ENCODE measurements at places on chromosomes 7 and 10. TPM values are rescaled to one million over a fixed set of nuclear protein-coding genes. Genes with fewer than 3 reads are reported as not detected.

The UPK3BL2 gene
- total RNA-seq, result 16.8 TPM

The SPDYE8 gene
- not detected for total RNA-seq

The ALOX5 gene
- total RNA-seq, result 502 TPM

The TMEM236 gene
- total RNA-seq, result 1.4 TPM

The UPK3B gene
- 507 TPM for total RNA-seq

The PARD3 gene
- 61.6 TPM for total RNA-seq

The LARP4B gene
- 129 TPM for total RNA-seq

The RBM20 gene
- 2.1 TPM for total RNA-seq

The TMEM130 gene
- total RNA-seq, result 2.3 TPM

The TAS2R41 gene
- total RNA-seq, result not detected

The MUC12 gene
- not detected for total RNA-seq

The PDLIM1 gene
- total RNA-seq, result 78.6 TPM

The PFKFB3 gene
- 75.4 TPM for total RNA-seq

The ACSM6 gene
- not detected for total RNA-seq

The CPA4 gene
- total RNA-seq, result 0.34 TPM

The ODAD2 gene
- 4.2 TPM for total RNA-seq

The AKR1B15 gene
- total RNA-seq, result not detected

The MAGI2 gene
- total RNA-seq, result 9.1 TPM

The FRMPD2 gene
- 0.23 TPM for total RNA-seq

The SRI gene
- total RNA-seq, result 120 TPM

The SFTPD gene
- total RNA-seq, result 515 TPM

The GDI2 gene
- total RNA-seq, result 179 TPM

The AEBP1 gene
- 51.0 TPM for total RNA-seq

The MYL7 gene
- not detected for total RNA-seq

The TBL2 gene
- 31.0 TPM for total RNA-seq

The PNLIPRP3 gene
- total RNA-seq, result not detected

The OR6B1 gene
- not detected for total RNA-seq

The DDC gene
- 2.0 TPM for total RNA-seq

The ERVW-1 gene
- total RNA-seq, result not detected

The PDE1C gene
- 5.6 TPM for total RNA-seq

The AASS gene
- 122 TPM for total RNA-seq

The MOGAT3 gene
- not detected for total RNA-seq

The NIPSNAP2 gene
- 77.5 TPM for total RNA-seq

The FXYD4 gene
- not detected for total RNA-seq

The RAMP3 gene
- 33.5 TPM for total RNA-seq

The PPP3CB gene
- 36.7 TPM for total RNA-seq

The ZNF467 gene
- total RNA-seq, result 41.2 TPM

The CRPPA gene
- 1.6 TPM for total RNA-seq

The GFRA1 gene
- total RNA-seq, result 9.2 TPM

The SPAM1 gene
- not detected for total RNA-seq

The OR2A7 gene
- 9.4 TPM for total RNA-seq

The KAZALD1 gene
- 11.5 TPM for total RNA-seq

The NCF1 gene
- 53.3 TPM for total RNA-seq

The MYL10 gene
- not detected for total RNA-seq

The UBE2H gene
- 60.5 TPM for total RNA-seq

The CDC123 gene
- 57.5 TPM for total RNA-seq

The GLI3 gene
- 5.2 TPM for total RNA-seq

The GIMAP4 gene
- 78.9 TPM for total RNA-seq

The NDUFB2 gene
- 204 TPM for total RNA-seq

The MYH16 gene
- not detected for total RNA-seq

The CCDC172 gene
- not detected for total RNA-seq

The TMEM213 gene
- total RNA-seq, result 0.49 TPM

The VENTX gene
- 6.1 TPM for total RNA-seq

The ANKRD22 gene
- total RNA-seq, result 1.9 TPM

The CUX1 gene
- total RNA-seq, result 106 TPM

The PRKG1 gene
- total RNA-seq, result 23.0 TPM

The BTBD16 gene
- total RNA-seq, result not detected

The ASB15 gene
- not detected for total RNA-seq

The H2BK1 gene
- total RNA-seq, result not detected

The SPDYE1 gene
- not detected for total RNA-seq
